ENCODE measurements at places on chromosomes 2 and 18.

- DNase-seq, result no peak
These were observed 26.6 kb downstream of the CDKL4 start for GRCh38 chr2:39217192-39217550.

- no peak for DNase-seq
These were observed 46.1 kb upstream of the TBC1D8 start for GRCh38 chr2:101197215-101197745.

DNA sequence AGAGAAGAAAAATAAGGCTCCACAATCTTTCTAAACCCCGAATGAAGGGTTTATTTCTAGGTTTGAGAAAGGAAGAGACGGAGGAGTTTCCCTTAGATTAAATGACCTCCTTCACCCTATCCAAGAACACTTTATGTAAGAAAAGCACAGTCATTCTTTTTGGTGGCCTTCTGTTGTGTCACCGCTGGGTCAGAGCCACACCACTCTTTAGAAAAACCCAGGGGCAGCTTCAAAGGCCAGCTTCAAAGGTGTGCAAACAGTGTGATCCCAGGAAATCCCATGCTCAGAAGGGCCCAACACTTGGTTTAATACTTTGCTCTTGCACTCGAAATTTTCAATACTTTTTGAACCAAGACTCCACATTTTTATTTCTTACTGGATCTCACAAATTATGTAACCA is 7.1 kb downstream of the ST8SIA3 start:
- DNase-seq, result no peak

DNA sequence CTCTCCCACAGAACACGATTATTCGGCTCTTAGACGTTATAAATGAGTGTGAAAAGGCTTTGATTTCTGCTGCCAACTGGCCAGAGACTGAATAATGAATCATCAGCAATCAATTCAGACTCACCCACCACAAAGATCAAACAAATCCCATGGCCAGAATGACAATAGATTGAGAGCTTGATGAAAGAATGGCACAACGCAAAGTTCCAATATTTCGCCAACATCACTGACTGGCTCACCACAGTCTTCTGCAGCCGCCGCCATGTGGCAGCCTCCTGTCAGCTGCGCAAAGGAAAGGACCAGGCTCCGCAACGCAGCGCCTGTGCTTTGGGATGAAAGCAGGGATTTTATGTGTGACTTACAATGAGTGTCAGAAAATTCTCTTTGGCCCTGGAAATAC is 104.4 kb upstream of the SOX11 start:
- DNase-seq, result no peak

DNA sequence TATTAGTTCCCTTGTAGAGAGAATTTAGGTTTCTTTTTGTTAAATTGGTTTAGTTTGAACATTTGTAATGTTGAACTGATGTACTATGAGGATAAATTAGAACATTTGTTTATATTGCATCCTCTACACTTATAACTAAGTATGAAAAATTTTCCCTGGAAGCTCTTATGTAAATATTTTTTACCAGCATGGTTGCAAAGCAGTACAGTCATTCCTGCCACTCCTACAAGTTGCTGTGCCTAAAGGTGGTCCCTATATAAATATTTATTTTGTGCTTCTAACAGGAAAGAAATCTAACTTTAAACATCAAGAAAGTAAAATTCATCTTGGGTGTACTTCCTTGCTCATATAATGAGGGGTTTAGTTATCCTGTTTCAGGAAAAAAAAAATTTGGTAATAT is 14.2 kb downstream of the TWSG1 start:
- DNase-seq, result no peak

GRCh38 chr2:140454717-140455116 is 1674.5 kb upstream of the NXPH2 start:
- DNase-seq, result peak; percentile 11

- DNase-seq, result no peak
These were observed 338.0 kb upstream of the GYPC start for GRCh38 chr2:126317790-126318431.

DNA sequence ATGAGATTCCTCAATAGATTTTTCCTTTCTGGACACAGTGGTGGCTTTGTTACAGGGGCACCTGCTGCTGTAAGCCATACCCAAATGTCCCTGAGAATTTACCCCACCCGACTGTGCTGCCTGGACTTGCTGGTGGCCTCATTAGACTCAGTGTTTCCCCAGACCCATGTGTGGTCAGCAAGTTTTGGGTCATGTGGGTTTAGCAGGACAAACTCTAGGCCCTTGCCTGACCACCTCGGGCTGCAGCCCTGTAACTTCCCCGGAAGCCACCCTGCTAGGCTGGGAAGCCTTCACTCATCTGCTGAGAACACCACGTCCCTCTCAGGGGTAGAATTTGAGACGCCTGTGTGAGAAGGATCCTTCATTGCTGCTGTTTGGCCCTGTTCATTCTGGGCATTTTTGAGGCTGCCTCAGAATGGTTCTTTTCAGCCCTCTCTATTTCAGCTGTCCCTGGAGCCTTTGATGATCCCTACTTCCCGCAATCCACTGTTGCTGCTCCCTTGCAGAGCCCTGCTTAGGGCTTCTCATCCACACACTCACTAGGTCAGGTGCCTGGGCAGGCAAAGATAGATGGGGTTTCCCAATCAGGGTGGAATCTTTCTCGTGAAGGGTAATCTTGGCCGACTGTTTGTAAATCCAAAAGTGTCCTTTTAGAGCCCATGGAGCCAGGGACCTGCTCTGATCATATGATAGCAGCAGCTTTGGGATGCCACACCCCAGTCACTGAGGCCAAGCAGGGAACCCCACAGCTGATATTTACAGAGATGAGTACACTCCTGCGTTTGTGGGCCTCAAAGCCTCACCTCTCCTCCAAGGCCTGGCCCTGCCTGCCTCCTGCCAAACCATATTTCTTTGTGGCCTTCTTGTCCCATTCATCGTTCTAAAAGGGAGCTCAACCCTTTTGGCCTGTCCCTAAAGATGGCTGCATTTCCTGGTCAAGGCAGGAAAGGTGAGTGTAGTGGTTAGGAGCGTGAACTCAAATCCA is 6.7 kb downstream of the EHD3 start:
- DNase-seq, result no peak

GRCh38 chr2:44559108-44559507 is 197.4 kb downstream of the CAMKMT start:
- DNase-seq, result no peak

DNA sequence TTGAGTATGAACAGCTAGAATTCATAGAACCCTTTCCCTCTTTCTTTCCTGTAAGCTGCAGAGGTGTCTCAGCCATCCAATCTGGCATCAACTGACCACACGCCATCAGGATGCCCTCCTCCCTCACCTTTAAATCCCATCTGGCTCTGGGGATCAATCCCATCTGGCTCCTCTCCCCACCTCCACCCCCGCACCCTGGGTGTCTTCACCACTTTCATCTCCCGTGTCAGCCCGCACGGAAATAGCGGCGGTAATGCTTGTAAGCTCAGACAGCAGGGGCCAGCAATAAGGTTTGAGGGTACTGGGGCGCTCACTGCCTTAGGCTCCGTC is 508 bp upstream of the TUBA4B start:
- DNase-seq, result no peak

DNA sequence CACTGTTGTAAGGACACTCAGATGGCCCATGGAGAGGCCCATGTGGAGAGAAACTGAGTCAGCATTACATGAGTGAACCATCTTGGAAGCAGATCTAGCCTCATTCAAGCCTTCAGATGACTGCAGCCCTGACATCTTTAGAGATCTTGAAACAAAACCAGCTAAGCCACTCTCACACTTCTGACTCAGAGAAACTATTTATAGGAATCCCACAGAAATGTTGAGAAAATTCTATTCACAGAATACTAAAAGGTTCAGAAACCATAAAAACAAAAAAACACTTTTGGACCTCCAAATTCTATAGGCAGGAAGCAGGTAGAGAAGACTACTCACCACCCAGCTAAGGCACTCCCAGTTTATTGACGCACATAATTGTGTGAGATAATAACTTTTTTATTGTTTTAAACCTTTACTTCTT is 8.7 kb downstream of the TMEM169 start:
- no peak for DNase-seq

DNA sequence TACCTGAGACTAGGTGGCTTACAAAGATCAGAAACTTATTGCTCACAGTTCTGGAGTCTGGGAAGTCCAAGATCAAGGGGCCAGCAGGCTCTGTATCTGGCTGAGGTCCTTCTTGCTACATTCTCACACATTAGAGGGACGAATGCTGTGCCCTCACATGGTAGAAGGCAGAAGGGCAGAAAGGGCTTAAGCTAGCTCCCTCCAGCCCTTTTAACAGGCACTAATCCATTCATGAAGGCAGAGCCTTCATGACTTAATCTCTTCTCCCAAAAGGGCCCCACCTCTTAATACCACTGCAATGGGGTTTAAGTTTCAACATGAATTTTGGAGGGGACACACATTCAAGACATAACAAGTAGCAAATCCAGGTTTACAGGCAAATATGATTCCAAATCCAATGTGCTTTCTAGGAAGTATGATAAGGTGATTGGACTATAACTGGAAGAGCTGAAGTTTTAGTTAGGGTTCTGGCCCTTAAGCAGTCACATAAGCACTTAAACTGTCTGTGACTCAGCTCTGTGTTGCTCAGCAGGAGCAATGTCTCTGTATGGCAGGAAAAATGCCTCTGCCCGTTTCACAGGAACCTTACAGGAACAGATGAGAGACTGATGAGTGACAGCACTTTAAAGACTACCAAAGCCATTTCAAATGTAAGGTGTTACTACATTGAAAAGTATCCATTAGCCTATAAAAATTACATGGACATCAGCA is 119.6 kb upstream of the PTPRM start:
- DNase-seq, result no peak

DNA sequence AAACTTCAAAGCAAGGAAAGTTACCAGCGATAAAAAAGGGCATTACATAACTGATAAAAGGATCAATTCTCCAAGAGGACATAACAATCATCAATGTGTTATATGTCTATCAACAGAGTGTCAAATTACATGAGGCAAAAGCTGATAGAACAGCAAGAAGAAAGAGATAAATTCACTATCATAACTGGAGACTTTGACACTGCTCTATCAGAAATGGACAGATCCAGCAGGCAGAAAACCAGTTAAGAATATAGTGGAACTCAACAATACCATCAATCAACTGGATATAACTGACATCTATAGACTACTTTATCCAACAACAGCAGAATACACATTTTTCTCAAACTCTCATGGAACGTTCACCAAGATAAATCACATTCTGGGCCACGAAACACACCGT is 65.0 kb downstream of the ROCK2 start:
- no peak for DNase-seq

DNA sequence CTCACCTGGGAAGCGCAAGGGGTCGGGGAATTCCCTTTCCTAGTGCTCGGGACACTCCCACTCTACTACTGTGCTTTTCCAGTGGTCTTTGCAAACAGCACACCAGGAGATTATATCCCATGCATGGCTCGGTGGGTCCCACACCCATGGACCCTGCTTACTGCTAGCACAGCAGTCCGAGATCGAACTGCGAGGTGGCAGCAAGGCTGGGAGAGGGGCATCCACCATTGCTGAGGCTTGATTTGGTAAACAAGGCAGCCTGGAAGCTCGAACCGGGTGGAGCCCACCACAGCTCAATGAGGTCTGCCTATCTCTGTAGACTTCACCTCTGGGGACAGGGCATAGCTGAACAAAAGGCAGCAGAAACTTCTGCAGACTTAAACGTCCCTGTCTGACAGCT is 64.7 kb upstream of the CRACDL start:
- no peak for DNase-seq

- no peak for DNase-seq
These were observed 767 bp upstream of the NPPC start for GRCh38 chr2:231926761-231927565.

DNA sequence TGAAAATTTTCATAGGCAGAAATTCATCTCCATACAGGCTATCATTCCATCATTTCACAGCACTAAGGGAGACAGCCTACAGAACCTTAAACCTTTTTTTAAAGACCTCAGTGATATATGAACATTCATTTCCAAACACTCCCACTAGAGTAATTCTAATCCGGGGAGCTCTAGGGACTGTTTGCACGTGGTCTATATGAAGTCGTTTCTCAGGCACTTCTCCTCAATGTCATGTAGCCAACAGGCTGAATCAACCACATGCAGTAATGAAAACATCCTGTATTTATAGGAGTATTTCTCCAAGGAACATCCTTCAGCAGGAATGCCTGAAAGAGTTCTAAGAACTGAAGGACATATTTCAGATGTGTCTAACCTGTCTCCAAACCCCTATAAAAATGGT is 97.3 kb upstream of the CREB1 start:
- DNase-seq, result no peak

DNA sequence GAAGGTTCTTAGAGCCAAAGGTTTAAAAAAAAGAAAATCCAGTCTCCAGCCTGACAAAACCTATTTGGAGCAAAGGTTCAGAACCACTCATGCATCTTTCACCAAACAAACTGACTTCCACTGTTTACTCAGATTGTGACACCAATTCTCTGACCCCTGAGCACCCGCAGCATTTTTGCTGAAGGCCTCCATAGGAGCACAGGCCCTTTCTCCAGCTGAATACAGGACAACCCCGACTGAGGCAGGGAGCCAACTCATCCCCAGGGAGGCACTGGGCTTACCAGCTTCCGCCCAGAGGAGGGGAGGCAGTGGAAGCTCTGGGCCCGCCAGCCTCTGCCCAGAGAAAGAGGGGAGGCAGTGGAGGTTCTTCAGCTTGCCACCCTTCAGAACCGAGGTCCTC is 51.0 kb upstream of the CNGA3 start:
- no peak for DNase-seq

GRCh38 chr2:127153691-127154158 is 46.8 kb upstream of the BIN1 start:
- peak; percentile 74 for DNase-seq

DNA sequence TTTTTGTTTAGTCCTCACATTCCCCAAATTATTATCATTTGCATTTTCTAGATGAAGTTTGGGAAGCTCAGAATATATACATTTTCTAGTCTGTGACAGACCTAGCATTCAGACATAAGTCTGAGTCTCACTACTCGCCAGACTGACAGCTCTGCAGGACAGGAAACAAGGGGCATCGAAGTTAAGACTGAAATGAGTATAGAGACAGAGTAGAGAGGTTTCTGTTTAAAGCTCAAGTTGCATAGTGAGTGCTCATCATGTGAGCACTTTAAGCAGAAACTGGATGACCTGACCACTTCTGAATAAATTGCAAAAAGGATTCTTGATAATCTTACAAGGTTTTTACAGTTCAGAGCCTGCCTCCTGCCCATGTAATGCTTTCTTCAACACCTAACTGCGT is 1.1 kb downstream of the HADHB start:
- DNase-seq, result no peak

- no peak for DNase-seq
These were observed 1.6 kb downstream of the PPP3R1 start for GRCh38 chr2:68250652-68251186.

GRCh38 chr2:226445216-226445861 is 354.3 kb downstream of the IRS1 start:
- DNase-seq, result no peak

DNA sequence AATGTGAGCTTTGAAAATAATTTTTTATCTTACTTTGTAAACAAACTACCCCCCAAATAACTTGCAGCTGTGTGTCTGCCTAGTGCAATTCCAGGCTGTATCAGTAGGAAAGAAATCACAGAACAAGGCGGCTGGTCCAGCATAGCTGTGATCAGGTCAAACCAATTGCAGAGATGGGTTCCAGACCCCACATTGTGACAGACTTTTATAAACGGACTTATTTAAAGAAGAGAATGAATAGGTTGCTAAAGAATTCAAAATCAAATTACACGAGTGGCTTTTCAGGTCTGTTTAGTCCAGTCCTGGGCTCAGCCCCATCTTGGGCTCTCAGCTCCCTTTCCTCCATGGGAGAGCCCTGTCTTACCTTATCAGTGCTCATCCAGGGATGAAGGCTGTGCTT is 11.1 kb downstream of the BMP10 start:
- DNase-seq, result no peak

All from AG09309 (cell line).